ENCODE measurements at places on chromosomes 13 and 19. TPM values are rescaled to one million over a fixed set of nuclear protein-coding genes. Genes with fewer than 3 reads are reported as not detected.

WDR87 gene
- total RNA-seq = not detected

ZNF333 gene
- 3.5 TPM for total RNA-seq

ZNF577 gene
- 2.8 TPM for total RNA-seq

TYROBP gene
- 4.1 TPM for total RNA-seq

MISP gene
- 0.40 TPM for total RNA-seq

HIF3A gene
- 4.0 TPM for total RNA-seq

SWSAP1 gene
- total RNA-seq = 2.5 TPM

RINL gene
- total RNA-seq = 7.6 TPM

ZNF560 gene
- not detected for total RNA-seq

IGFL2 gene
- 2.3 TPM for total RNA-seq

SIGLEC6 gene
- 0.44 TPM for total RNA-seq

NLRP8 gene
- not detected for total RNA-seq

C19orf81 gene
- total RNA-seq = not detected

GRK1 gene
- total RNA-seq = not detected

LAIR1 gene
- 1.5 TPM for total RNA-seq

CAMSAP3 gene
- total RNA-seq = 21.2 TPM

ZNF763 gene
- total RNA-seq = 0.96 TPM

SIGLECL1 gene
- not detected for total RNA-seq

NCR1 gene
- 0.44 TPM for total RNA-seq

ZNF799 gene
- total RNA-seq = 2.3 TPM

CBARP gene
- 2.0 TPM for total RNA-seq

CTU1 gene
- total RNA-seq = 5.3 TPM

ACP7 gene
- total RNA-seq = 0.32 TPM

TEX101 gene
- total RNA-seq = 3.3 TPM

NALCN gene
- not detected for total RNA-seq

PDX1 gene
- not detected for total RNA-seq

FCGBP gene
- total RNA-seq = 25.7 TPM

ZNF222 gene
- total RNA-seq = 1.00 TPM

TSSK6 gene
- total RNA-seq = 1.4 TPM

KRTDAP gene
- 338 TPM for total RNA-seq

PLA2G4C gene
- 0.32 TPM for total RNA-seq

CDC34 gene
- 30.7 TPM for total RNA-seq

NPHS1 gene
- not detected for total RNA-seq

C2CD4C gene
- 0.16 TPM for total RNA-seq

KIR2DL1 gene
- not detected for total RNA-seq

TPTE2 gene
- not detected for total RNA-seq

KIR3DL2 gene
- not detected for total RNA-seq

PSG3 gene
- total RNA-seq = not detected

BCL3 gene
- 67.6 TPM for total RNA-seq

MCEMP1 gene
- 0.24 TPM for total RNA-seq

ZNF600 gene
- total RNA-seq = 6.1 TPM

ADPRHL1 gene
- 2.5 TPM for total RNA-seq

SULT2A1 gene
- not detected for total RNA-seq

LILRA6 gene
- total RNA-seq = not detected

PSG6 gene
- total RNA-seq = not detected

DKKL1 gene
- total RNA-seq = 0.24 TPM

KLK3 gene
- total RNA-seq = not detected

NKPD1 gene
- 1.00 TPM for total RNA-seq

CCDC122 gene
- 5.5 TPM for total RNA-seq

THAP8 gene
- total RNA-seq = 3.0 TPM

KIR2DL4 gene
- not detected for total RNA-seq

CASP14 gene
- 0.16 TPM for total RNA-seq

IGLON5 gene
- not detected for total RNA-seq

CLDND2 gene
- 1.1 TPM for total RNA-seq

KLK11 gene
- total RNA-seq = 209 TPM

PSG7 gene
- not detected for total RNA-seq

NOVA2 gene
- 0.40 TPM for total RNA-seq
